Sigmoid colon (tissue), 7 donors: ENCODE measurements at places on chromosomes 13 and 19. TPM values are rescaled to one million over a fixed set of nuclear protein-coding genes. Genes with fewer than 3 reads are reported as not detected.

PRR19 gene
- not detected for total RNA-seq

SOX1 gene
- not detected for total RNA-seq

DBP gene
- total RNA-seq = 11.6 TPM

ZGLP1 gene
- 1.2 TPM for total RNA-seq

IGSF23 gene
- not detected for total RNA-seq

TUBB4A gene
- 2.4 TPM for total RNA-seq

C1QTNF9B gene
- not detected for total RNA-seq

RFPL4A gene
- not detected for total RNA-seq

IGFL4 gene
- not detected for total RNA-seq

GRCh38 chr19:44640518-44640917 lies 3.2 kb upstream of the PVR start:
- H3K27ac ChIP-seq = no peak overlapping the region
- H3K4me3 ChIP-seq = no peak overlapping the region
- DNase-seq = no peak
- no peaks in the 10 kb centered on the region for H3K27me3 ChIP-seq

- DNase-seq = no peak
- H3K36me3 ChIP-seq = no peaks in the 10 kb centered on the region
- no peaks in the 10 kb centered on the region for H3K4me1 ChIP-seq
Measured at GRCh38 chr19:22260499-22260898, 25.7 kb upstream of the ZNF729 start.

DNA sequence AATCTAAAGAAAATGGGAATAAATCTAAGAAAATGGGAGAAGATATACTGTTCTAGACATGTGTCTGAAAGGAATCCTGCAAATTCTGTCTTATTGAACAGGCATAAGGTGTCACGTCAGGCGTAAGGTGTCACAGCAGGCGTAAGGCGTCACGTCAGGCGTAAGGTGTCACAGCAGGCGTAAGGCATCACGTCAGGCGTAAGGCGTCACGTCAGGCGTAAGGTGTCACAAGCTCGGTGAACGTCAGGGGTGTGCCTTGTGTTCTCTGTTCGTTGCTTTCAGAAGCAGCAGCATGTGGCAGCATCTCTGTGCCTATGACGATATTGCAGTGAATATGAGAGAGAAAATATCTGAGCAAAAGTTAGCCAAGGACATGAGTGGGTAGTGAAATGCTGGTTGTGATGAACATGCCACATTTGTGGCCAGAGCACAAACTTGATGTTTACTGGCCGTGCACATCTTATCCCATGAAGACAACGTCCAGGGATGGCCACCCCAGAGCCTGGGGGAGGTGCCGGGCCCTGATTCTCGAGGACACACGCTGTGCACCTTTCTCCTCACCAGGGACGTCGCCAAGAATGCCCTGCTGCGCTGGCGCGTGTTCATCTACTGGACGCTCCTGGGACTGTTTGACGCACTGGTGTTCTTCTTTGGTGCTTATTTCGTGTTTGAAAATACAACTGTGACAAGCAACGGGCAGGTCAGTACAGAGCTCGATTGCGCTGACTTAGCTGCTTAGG lies 107.0 kb upstream of the MCF2L start:
- DNase-seq = peak; percentile 35
- no peak overlapping the region for H3K27ac ChIP-seq
- no peaks in the 10 kb centered on the region for H3K27me3 ChIP-seq
- H3K36me3 ChIP-seq = peaks cover 14% of the 10 kb centered on the region
- no peaks in the 10 kb centered on the region for H3K4me1 ChIP-seq

DNA sequence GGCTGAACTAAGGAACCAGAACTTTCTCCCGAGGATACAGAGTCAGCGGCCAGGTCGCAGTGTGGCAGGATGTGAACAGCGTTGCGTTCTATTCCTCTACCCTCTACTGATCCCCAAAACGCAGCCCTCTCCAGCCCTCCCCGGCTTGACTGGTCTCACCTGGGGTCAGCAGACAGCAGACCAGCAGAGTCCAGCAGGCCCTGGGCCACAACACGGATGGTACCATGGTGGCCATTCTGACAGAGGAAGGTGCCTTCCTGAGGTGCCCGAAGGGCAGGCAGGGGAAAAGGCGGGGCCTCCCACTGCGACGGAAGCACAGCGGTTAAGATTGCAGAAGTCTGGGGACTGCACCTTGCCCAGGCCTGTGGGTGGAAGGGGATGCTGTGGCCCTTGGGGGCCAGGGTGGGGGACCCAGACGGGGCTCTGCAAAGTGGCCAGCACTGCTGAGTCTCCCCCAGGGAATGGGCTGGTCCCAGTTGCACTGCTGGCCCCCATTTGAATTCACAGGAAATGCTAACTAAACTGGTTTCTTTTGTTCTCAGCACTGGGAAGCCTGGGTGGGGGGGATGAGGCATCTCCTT lies at the start of gene ICAM3:
ICAM3 (minus strand) TSS at position 245 of the 581 bp plus-strand sequence; CDS start at position 235, 10 bp downstream.
- no peak within 1 kb of the TSS for H3K27ac ChIP-seq
- no peaks in the 10 kb centered on the region for H3K27me3 ChIP-seq
- H3K4me3 ChIP-seq = no peak within 1 kb of the TSS
- peaks cover 8% of the 10 kb centered on the region for H3K4me1 ChIP-seq

DNA sequence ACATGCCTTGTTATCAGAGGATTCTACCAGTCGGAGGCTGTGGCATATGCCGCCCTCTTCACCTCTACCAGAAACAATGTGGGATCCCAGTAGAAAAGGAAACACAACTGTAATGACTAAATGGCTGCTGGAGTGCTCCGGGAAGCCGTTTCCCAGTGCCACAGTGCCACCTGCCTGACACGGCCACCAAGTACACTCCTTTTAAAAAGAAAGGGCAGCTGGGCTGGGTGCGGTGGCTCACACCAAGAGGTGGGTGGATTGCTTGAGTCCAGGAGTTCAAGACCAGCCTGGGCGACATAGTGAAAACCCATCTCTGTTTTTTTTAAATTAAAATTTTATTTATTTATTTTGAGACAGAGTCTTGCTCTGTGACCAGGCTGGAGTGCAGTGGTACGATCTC lies 67.3 kb downstream of the TRPM4 start:
- DNase-seq = no peak
- no peak overlapping the region for H3K4me3 ChIP-seq
- H3K27me3 ChIP-seq = no peaks in the 10 kb centered on the region

DNA sequence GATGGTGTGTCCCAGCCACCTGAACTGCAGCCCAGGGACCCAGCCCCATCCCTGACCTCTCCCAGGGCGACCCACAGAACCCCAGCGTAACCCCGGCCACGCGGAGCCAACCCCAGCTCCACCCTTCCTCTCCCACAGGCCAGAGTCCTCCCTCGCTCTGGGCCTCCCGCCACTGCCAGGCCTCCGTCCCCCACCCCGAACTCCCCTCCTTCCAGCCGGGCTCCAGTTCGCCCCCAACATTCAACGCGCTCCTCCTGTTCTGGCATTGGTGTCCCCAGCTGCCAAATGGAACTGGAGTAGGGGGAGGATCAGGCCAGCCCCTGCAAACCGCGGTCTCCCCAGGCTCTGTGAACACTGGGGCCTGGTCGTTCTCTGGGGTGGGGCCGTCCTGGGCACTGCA lies 7.4 kb downstream of the LINGO3 start:
- H3K4me1 ChIP-seq = peaks cover 8% of the 10 kb centered on the region
- H3K27me3 ChIP-seq = peaks cover 4% of the 10 kb centered on the region
- H3K4me3 ChIP-seq = no peak overlapping the region
- H3K27ac ChIP-seq = no peak overlapping the region
- no peaks in the 10 kb centered on the region for H3K36me3 ChIP-seq

GRCh38 chr13:39607876-39608275 lies 4.9 kb upstream of the LHFPL6 start:
- no peak overlapping the region for H3K27ac ChIP-seq
- DNase-seq = no peak

GRCh38 chr19:958967-959855 lies 24.9 kb upstream of the WDR18 start:
- no peaks in the 10 kb centered on the region for H3K36me3 ChIP-seq
- H3K27me3 ChIP-seq = no peaks in the 10 kb centered on the region
- no peak overlapping the region for H3K4me3 ChIP-seq

DNA sequence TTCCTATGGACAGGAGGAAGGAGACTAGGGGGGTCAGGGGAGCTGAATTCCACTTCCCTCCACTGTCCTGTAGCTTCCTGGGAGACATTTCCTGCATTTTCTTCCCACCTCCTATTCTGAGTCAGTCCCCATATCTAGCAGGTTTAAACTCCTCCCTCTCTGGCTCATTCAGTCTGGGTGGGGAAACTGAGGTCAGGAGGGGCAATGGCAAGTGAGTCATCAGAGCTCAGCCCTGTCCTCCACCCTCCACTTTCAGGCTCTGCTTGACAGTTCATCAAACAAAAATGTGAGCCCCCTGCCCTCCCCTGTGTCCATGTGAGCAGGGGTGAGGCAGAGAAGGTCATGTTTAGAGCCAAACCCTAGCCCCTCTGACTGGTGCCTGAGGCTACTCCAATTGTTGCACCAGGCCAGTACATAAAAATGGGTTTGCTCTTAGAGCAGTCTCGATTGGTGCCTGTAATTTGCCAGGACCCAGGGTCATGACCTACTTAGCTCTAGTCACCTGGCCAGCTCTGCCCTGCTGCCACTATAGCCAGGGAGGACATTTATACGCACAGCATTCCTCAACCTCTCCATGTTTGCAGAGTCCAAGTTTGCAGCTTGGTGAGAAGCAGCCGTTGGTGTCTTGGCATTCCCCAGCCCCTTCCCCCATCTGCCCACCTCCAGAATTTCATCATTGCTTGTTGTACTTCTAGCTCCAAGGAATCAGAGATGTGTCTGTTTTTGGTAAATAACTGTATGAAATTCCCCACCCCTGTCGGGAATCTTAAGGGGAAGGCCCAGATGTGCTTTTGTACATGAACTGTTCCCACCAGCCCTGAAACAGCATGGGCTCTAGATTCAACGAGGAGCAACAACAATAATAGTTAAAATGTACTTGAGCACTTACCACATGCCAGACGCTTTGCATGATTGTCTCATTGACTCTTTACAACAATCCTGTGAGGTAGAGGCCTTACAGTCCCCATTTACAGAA lies 20.7 kb downstream of the SAMD4B start:
- no peak overlapping the region for H3K4me3 ChIP-seq
- H3K27ac ChIP-seq = peak overlapping the region; percentile 77
- peaks cover 21% of the 10 kb centered on the region for H3K4me1 ChIP-seq
- peaks cover 3% of the 10 kb centered on the region for H3K36me3 ChIP-seq
- no peak for DNase-seq

- H3K36me3 ChIP-seq = peaks cover 86% of the 10 kb centered on the region
- H3K4me1 ChIP-seq = no peaks in the 10 kb centered on the region
- no peak overlapping the region for H3K27ac ChIP-seq
- no peak for DNase-seq
- H3K27me3 ChIP-seq = no peaks in the 10 kb centered on the region
Measured at GRCh38 chr19:32631381-32631780, 43.6 kb downstream of the ANKRD27 start.

GRCh38 chr13:28867564-28867963 lies 47.4 kb downstream of the MTUS2 start:
- H3K27me3 ChIP-seq = no peaks in the 10 kb centered on the region
- H3K36me3 ChIP-seq = no peaks in the 10 kb centered on the region

DNA sequence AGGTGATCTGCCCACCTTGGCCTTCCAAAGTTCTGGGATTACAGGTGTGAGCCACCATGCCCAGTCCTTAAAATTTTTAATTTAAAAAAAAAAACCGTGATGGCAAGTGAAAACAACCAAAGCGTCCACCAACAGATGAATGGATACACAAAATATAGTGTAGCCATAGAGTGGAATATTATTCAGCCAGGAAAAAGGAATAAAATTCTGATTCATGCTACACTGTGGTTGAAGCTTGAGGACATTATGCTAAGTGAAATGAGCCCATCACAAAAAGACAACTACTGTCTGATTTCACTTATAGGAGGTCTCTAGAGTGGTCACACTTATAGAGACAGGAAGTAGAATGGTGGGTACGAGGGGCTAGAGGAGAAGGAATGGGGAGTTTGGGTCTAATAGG lies 26.3 kb upstream of the KLF2 start:
- no peaks in the 10 kb centered on the region for H3K27me3 ChIP-seq
- no peak overlapping the region for H3K4me3 ChIP-seq
- H3K4me1 ChIP-seq = peaks cover 27% of the 10 kb centered on the region
- no peak for DNase-seq
- no peaks in the 10 kb centered on the region for H3K36me3 ChIP-seq
- no peak overlapping the region for H3K27ac ChIP-seq

DNA sequence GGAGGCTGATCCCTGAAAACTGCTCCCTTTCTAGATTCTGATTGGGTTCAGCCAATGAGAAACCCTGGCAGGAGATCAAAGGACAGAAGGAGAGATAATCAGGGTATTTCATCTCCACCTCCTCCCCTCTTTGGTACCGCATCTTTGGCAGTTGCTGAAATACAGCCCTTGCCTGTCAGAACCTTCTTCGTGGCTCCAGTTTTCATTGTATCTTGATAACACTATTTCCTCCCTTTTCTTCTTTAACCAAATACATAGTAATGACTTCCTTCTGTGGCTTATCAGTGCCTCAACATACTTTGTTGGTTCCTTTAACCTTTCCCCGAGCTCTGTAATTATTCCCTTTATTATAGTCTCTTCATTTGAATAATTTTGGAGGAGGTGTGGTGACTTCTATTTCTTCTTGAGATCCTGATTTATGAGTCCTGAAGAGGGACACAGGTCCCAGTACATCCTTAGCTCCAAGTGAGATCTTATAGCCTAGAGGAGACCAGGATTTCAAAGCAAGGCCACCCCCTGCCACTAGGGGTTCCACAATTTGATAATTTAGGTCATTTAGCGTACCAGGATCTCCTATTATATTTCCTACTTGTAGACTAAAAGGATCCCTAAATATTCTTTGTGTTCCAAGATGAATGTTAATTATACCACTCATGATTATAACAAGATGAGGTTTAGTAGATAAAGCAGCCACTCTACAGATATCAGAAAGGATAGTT lies 98.0 kb downstream of the EDNRB start:
- DNase-seq = no peak
- no peak overlapping the region for H3K27ac ChIP-seq
- H3K27me3 ChIP-seq = no peaks in the 10 kb centered on the region

DNA sequence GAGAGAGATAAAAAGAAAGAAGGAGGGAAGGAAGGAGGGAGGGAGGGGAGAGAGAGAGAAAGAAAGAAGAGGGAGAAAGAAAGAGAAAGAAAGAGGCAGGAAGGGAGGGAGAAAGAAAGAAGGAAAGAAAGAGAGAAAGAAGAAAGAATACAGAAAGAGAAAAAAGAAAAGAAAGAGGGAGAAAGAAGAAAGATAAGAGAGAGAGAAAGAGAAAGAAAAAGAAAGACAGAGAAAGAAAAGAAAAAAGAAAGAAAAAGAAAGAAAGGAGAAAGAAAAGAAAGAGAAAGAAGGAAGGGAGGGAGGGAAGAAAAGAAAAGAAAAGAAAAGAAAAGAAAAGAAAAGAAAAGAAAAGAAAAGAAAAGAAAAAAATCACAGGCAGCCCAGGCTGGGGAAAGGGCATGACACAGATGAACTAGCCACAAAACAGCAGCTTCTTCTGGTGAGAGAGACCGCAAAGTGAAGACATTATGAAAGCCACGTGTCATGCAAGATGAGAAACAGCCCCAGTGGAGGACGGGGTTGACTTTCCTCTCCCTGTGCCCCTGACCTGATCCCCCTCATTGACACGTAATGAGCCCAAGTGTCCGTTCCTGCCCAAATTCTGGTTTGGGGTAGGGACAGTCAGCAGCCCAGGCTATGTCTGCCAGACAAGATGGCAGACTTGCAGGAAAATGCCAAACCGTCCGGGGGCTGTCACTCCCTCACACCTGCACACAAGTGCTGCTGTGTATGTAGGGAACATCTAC lies 102.1 kb downstream of the INSR start:
- no peak for DNase-seq
- no peaks in the 10 kb centered on the region for H3K36me3 ChIP-seq
- no peak overlapping the region for H3K27ac ChIP-seq
